ENCODE measurements at places on chromosomes 13 and 19.

DNA sequence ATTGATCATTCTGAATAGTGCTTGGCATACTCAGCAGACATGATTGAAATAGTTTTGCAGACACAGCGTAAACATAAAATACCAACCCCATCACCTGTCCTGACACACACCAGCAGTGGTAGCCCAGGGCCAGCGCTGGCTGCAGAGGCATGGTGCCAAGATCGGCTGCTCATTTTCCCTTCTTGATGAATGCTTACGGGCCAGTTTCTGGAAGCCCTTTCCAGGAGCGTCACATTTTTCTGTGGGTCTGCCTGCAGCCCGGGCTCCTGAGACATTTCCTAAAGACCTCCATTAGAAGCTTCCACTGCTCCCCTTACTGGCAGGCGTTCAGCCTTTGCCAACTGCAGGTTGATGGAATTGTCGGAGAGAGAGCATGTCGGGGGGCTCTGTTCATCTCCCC, 48.6 kb downstream of the CHST8 start:
- DNase-seq, result no peak

DNA sequence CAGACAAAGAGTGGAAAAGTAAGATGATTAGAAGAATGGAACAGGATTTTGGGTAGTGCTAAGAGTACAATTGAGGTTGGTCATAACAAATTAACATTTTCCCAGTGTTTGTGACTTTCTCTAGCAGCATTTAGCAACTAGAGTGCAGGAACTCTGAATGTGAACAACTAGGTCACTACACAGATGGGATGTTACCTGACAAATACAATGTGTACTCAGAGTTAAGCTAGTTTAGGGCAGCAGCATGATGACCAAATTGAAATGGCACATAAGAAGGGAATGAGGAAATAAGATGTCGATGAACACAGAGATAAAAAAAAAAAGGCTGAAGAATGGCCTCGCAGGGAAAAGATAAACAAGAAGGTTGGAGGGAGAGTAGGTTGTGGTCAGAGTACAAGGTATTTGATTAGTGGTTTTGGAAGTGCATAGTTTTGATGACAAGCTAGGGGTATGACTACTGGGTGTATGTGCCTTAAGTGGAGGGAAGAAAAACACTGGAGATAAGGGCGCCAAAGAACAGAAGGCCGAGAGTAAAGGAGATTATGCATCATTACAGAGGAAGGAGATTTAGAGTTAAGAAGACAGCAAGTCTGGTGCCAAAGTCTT, 381.1 kb downstream of the FGF14 start:
- no peak for DNase-seq

GRCh38 chr13:44826591-44827350, 162.5 kb downstream of the NUFIP1 start:
- DNase-seq, result no peak

DNA sequence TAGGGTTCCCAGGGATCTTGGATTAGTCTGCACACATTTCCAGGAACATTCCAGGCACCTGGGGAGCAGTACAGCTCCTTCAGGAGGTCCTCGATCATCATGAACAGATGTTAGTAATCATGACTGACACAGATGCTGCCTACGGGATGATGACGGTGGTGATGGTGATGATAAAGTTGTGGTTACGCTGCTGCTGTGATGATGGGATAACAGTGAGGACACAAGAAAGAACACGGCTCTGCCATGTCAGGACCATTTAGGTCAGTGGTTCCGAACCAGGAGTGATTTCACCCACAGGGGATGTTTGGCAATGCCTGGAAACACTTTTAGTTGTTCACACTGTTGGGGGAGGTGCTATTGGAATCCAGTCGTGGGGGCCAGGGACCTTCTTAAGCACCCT, 1193.0 kb downstream of the UQCRFS1 start:
- DNase-seq, result no peak

- no peak for DNase-seq
Measured at GRCh38 chr13:83125791-83126190, 756.5 kb downstream of the SLITRK1 start.

GRCh38 chr13:103894626-103895025, 828.4 kb upstream of the SLC10A2 start:
- no peak for DNase-seq

DNA sequence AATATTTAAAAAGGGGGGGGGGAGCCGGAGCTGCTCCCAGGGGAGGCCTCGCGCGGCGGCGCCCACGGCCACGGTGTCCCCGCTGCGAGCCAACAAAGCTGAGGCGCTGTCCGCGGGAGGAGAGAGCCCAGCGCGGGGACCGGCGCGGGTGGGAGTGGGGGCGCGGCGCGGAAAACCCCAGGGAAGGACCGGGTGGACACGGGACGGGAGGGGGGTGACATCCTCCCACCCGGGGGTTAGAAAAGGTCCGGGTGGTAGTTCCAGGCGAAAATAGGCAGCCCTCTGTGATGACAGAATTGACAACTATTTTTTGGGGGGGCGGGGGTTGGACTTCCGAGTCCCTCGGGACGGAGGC, 11.1 kb upstream of the SOX1 start:
- DNase-seq, result no peak

- DNase-seq, result no peak
Measured at GRCh38 chr13:113171250-113172125, 13.0 kb downstream of the PROZ start.

DNA sequence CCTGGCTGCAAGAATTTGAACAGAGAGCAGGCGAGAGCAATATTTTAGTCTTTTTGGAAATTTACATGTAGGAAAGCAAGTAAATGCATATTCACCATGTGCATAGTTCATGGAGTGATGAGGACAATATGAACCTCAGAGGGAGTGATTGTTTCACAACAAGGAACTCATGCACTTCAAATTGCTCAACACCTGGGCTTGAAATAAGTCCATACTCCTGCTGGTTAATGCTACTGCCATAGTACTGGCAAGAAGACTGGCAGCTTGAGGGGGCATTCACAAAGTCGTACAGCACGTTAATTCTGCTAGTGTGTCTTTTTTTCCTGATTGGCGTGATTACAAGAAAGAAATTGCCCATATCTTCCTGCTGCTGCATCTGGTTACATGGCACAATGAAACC, 267.6 kb downstream of the PCDH17 start:
- no peak for DNase-seq

GRCh38 chr19:37986048-37986750, 79.2 kb downstream of the SIPA1L3 start:
- peak; percentile 32 for DNase-seq

- no peak for DNase-seq
Measured at GRCh38 chr13:84528408-84529070, 646.3 kb upstream of the SLITRK1 start.

GRCh38 chr13:64256751-64257150, 2841.1 kb upstream of the PCDH20 start:
- no peak for DNase-seq

GRCh38 chr13:23806874-23807526, 82.2 kb downstream of the MIPEP start:
- no peak for DNase-seq

- DNase-seq, result no peak
Measured at GRCh38 chr13:74819549-74819948, 662.4 kb downstream of the TBC1D4 start.

DNA sequence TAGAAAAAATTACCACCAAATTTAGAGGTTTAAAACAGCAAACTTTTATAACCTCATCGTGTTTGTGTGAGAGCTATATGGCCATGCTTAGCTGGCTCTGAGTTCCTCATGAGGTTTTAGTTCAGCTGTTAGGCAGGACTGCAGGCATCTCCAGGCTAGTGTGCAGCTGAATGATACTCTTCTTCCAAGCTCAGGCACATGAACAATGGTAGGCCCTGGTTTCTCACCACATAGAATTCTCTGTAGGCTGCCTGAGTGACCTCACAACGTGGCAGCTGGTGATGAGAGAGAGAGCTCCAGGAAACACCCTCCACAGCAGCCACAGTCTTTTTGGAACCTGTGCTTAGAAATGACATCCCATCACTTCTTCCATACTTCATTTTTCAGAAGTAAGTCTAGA, 540.6 kb upstream of the MIR17HG start:
- DNase-seq, result no peak

- DNase-seq, result peak; percentile 30
Measured at GRCh38 chr19:10855879-10856522, 7.8 kb downstream of the C19orf38 start.

DNA sequence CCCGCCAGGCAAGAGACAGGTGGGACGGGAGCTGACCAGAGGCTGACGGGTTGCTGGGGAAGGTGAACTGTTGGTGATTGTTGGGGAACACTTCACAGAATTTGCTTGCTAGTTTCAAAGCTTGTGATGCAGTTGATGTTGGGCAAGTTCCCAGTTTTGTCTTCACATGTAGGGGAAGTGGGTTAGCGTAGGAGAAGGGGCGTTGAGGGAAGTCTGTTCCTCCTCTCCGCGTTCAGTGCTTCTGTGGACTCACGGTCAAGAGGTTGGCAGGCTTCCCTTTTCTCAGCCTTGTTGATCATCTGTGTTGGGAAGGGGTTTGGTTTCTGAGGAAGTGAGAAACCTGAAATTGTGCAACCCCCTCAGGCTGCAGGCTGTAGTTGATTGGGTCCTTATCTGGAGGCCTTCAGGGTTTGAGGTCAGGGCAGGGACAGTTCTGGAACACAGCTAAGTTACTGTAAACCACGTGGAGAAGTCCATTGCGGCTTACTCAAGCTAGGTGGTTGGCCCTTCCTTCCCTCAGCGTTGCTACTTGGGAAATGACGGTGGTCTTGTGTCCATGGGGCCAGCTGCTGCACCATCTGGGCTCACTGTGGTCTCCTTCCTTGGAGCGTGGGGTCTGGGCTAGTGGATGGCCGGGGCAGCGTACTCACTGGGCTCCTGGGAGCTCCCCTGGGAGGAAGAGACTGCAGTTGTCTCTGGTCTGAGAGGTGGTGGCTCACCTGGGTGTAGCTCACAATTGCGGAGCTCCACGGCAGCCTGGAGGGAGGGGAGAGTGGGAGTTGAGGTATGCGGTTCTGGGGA, 7.5 kb downstream of the RPS9 start:
- peak; percentile 39 for DNase-seq

GRCh38 chr19:32661318-32661717, 13.7 kb downstream of the ANKRD27 start:
- no peak for DNase-seq

GRCh38 chr19:39308531-39309304, 11.9 kb downstream of the LRFN1 start:
- DNase-seq, result no peak

GRCh38 chr13:42969565-42970172, 22.4 kb downstream of the EPSTI1 start:
- peak; percentile 91 for DNase-seq

DNA sequence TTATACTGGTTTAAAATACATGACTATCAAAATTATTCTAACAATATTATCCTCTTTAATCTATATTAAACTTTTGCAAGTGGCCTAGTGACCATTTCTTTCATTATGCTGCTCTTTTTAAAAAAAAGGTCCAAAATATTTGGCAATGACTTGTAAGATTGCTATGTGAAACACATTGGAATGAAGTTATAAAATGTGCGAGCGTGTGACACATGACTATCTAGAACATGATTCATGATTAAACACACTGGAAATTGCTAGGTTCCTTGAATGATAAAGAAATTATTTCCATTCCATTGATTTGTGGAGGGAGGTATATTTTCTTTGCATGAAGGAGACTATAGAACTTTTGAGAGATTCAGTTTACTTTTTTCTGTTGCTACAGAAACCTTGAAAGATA, 739.1 kb downstream of the DIAPH3 start:
- DNase-seq, result no peak

DNA sequence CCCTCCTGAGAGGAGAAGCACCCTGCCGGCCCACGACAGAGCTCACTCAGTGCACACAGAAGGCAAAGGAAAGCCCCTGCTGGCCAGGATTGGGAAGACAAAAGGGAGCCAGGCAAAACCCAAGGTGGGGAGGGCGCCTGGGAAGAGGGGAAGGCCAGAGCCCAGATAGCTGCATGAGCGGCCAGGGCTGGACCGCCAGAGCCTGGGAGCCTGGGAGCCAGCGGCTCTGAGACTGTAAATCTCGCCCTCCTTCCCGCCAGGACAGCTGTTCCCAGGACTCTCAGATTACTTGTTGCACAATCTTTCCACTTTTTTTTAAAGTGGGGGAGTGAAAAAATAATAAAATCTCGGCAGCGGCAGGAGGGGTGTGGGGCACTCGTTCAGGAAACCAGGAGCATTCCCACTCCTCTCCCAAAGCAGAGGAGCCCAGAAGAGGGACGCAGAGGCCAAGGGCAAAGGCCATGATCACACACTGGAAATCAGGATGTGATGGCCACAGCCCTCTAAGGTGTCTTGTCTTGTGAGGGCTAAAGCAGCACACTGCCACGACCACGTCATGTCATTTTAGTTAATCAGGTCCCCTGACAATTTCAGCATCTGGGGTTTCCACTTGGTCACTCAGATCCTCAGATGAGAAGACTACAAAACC, 19.6 kb upstream of the EPHX3 start:
- DNase-seq, result no peak

- no peak for DNase-seq
Measured at GRCh38 chr13:79654520-79654919, 173.6 kb downstream of the NDFIP2 start.

GRCh38 chr13:26185720-26186117, 36.4 kb downstream of the RNF6 start:
- DNase-seq, result no peak

- DNase-seq, result peak; percentile 79
Measured at GRCh38 chr19:3665681-3666544, 34.4 kb downstream of the PIP5K1C start.

GRCh38 chr13:30170569-30170968, 136.8 kb downstream of the KATNAL1 start:
- no peak for DNase-seq

DNA sequence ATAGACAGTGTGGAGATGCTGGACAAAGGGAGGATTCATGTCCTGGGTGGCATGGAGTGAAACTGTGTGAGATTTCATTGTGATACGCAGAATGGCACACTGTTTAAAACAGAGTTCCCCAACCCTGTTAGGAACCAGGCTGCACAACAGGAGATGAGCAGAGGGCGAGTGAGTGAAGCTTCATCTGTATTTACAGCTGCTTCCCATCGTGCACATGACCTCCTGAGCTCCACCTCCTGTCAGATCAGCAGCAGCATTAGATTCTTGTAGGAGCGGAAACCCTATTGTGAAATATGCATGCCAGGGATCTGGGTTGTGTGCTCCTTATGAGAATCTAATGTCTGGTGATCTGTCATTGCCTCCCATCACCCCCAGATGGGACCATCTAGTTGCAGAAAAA, 72.5 kb downstream of the RAP2A start:
- DNase-seq, result no peak

GRCh38 chr13:108322206-108322824, 52.8 kb downstream of the TNFSF13B start:
- DNase-seq, result no peak

- DNase-seq, result no peak
Measured at GRCh38 chr13:79084802-79085424, 321.1 kb downstream of the RBM26 start.
